ENCODE measurements at places on chromosomes 3 and 15.

- DNase-seq = no peak
Observed at GRCh38 chr15:91537856-91538255, 315.7 kb upstream of the SLCO3A1 start.

GRCh38 chr3:175258763-175259162, 399.6 kb downstream of the NAALADL2 start:
- no peak for DNase-seq

DNA sequence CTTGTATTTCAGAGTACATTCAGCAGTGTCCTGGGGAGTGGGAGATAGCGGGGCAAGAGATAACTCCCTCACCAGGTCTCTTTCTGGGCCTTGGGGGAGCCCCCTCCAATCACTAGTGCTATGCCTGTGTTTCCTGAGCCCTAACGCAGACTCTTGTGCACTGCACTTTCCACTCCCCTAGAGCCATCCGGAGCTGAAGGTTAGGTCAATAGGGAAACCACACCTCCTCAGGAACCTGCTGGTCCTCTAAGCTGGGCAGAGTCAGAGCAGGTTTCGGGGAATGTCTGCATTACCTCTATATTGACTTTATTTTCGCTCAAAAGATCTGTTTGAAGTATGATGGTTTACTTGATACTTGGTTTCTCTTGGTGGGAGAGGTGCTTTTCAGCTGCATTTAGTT, 617.0 kb upstream of the ROBO1 start:
- no peak for DNase-seq

- no peak for DNase-seq
Observed at GRCh38 chr3:44883999-44884431, 9.6 kb downstream of the TGM4 start.

- DNase-seq = no peak
Observed at GRCh38 chr15:41921167-41921566, 27.3 kb upstream of the SPTBN5 start.

GRCh38 chr3:197541756-197542539, 13.8 kb downstream of the BDH1 start:
- DNase-seq = no peak

All from CD4-positive, alpha-beta T cell treated with Interleukin-10 for 1 hour (primary cell).